ENCODE measurements at places on chromosomes 16 and 17. TPM values are rescaled to one million over a fixed set of nuclear protein-coding genes. Genes with fewer than 3 reads are reported as not detected.

SLC5A11 gene
- 0.05 TPM for total RNA-seq

GJD3 gene
- not detected for total RNA-seq

LGALS9C gene
- not detected for total RNA-seq

KRT36 gene
- not detected for total RNA-seq

- DNase-seq = no peak
Measured at GRCh38 chr17:40949418-40949817, 12.0 kb upstream of the KRT23 start.

DNA sequence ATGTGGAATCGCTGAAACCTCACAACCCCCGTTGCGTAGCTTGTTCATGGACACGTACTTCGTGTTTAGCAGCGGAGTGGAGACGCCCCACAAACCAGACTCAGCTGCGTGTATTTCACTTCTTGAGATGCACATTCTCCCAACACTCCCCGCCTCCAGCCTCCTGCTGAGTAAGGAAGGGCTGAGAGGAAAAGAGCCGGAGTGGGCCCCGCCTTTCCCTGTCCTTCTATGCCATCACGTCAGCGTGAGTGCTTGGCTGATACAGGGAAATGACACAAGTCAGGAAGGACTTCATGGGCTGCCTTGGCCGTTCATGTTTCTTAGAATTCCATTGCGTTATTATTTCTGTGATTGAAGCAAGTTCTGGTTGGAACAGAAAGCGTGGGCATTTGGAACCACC, 68.6 kb upstream of the CBX4 start:
- no peak for DNase-seq

DNA sequence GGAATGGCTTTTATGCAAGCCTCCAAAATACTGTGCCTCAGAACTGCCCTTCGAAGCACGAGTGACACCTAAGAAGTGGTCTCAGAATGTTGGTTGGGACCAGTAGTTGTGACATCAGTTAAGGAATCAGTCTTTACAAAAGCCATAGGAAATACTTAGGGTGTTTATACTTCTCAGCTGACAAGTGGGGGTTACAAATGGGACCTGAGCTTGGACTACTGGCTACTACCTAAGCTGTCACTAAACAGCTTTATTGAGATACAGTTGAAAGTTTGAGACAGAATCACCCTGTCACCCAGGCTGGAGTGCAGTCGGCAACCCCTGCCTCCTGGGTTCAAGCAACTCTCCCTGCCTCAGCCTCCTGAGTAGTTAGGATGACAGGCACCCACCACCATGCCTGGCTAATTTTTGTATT, 5.0 kb downstream of the RPL19 start:
- no peak for DNase-seq
